ENCODE measurements at places on chromosomes 13 and 19. TPM values are rescaled to one million over a fixed set of nuclear protein-coding genes. Genes with fewer than 3 reads are reported as not detected.

Gene METTL21C
- polyA plus RNA-seq = not detected

Gene C1QTNF9
- polyA plus RNA-seq = 0.38 TPM

Gene USHBP1
- polyA plus RNA-seq = 5.4 TPM

Gene ZNF560
- polyA plus RNA-seq = 1.3 TPM

Gene MYO9B
- polyA plus RNA-seq = 64.1 TPM

Gene ZNF253
- polyA plus RNA-seq = 37.6 TPM

Gene LILRB5
- 1.6 TPM for polyA plus RNA-seq

Gene SHISA7
- 0.20 TPM for polyA plus RNA-seq

Gene JSRP1
- 0.60 TPM for polyA plus RNA-seq

Gene SERTM1
- 0.62 TPM for polyA plus RNA-seq

Gene APBA3
- polyA plus RNA-seq = 16.9 TPM

Gene GPR4
- 5.2 TPM for polyA plus RNA-seq

Gene TEX101
- not detected for polyA plus RNA-seq

Gene WDR88
- polyA plus RNA-seq = 2.0 TPM

Gene ZNF793
- polyA plus RNA-seq = 38.0 TPM

Gene CACNA1A
- 2.9 TPM for polyA plus RNA-seq

Gene SYDE1
- 14.4 TPM for polyA plus RNA-seq

Gene SLC6A16
- 5.3 TPM for polyA plus RNA-seq

DNA sequence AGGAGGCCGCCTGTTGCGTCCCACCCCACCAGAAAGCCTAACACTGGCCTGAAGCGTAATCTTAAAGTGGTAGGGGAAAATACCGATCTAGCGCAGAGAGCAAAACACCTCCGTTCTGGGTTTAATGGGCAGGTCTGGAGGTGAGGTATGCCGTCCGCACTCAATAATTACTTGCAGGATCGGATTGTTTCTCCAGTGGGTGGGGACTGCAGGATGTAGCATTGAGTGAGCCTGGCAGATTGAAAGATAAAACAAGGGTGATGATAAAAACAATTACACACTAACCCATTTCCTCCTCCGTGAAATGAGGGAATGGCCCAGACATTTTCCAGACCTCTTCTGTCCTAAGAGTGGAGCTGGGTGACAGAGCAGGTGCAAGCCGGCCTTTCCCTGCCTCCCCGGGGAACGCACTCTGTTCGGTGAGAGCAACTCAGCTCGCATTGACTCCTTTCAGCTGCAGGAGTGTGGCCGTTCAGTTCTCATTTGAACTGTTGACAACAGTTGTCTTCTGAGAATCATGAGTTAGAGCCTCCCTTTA, 110.2 kb upstream of the DOCK9 start:
- no peak for DNase-seq

DNA sequence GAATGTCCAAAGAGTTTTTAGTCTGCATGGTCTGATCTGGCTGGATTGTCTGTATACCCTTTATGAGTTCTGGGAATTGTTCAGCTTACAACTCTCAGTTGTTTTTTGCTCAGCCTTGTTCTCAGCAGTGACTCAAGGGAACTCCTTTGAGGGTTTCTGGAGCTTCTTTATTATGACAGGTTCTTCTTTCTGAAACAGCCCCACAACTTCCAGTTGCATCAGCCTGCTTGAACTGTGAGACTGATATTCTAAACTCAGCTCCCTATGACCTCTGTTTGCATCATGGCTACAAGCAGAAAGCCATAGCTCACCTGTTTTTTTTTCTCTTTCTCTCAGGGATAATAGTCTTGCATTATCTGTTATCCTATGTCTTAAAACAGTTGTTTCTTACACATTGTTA, 85.0 kb downstream of the TDRD3 start:
- DNase-seq = no peak

DNA sequence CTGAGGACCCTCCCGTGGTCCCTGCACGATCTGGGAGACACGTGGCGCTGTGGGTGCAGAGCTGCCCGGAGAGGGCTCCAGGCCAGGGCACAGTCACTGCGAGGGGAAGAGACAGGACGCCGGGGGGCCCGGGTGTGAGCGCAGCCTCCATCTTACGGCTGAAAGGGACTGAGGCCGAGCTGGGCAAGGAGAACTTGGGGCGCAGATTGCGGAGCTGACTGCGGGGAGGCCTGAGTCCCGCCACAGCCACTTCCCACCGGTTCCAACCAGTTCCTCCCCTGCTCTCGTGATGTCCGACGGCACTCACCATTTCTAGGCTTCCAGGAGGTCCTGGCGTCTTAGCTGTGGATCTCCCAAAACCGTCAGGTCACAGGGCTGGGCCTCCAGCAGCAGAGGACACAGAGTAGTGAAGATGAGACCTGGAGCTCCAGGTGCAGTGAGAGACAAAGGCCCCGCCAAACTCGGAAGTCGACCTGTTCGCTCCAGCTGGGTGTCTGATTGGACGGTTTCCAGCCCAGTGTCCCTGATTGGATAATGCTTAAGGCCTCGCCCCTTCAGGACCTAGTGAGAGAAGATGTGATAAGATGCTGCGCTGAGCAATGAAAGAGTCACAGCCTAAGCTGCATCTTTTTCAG, 4.8 kb upstream of the ZNF253 start:
- DNase-seq = peak; percentile 85

- no peak for DNase-seq
Observed at GRCh38 chr13:41939398-41939797, 21.5 kb downstream of the VWA8 start.

GRCh38 chr13:35964011-35964862, 166.9 kb downstream of the DCLK1 start:
- DNase-seq = no peak

- no peak for DNase-seq
Observed at GRCh38 chr13:99506634-99507033, 5.4 kb downstream of the TM9SF2 start.

DNA sequence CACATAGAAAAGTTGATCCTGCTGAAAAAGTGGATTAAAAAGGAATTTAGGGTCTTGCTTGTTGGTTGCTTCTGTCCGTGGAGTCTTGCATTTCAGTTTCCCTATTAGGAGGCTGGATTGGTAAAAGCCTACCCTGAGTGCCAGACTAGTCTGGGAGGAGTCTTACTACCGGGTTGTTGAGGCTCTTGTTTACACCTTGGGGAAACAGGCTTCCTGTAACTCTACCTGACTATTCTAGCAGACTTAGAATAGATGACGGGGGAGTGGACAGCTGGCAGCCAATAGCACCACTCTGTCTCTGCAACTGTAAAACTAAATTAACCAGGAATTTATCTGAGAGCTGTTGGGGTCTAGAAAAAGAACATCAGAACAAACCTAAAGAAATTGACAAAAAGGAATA, 11.3 kb upstream of the MPHOSPH8 start:
- no peak for DNase-seq

DNA sequence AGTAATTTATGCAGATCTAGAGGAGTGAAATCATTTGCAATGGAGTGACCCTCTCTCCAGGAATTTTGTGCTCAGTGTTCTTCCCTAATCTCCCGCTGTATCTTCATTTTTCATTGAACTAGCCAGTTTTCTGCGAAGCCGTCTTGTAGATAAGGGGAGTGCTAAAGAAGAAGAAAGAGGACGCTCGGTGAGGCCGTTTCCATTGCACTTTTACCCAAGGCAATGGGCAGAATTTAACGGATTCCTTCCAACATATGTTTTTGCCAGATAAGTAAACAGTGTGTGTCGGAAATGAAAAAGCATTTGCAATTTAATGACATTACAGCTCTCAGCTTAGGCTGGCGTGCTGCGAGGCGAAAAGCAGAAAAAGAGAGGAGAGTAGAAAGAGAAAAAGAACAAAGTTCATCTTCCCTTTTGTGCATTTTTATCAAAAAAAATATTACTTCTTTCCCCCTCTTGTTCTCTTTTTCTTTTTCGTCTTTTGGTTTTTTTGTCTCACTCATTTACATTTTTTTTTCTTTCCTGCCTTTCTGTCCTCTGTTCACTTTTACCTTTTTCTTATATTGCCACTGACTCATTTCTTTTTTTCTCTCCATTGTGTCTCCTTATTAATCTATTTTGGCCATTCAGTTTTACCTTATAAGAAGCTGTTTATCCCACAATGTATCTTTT, 49.9 kb downstream of the SOX21 start:
- no peak for DNase-seq

- no peak for DNase-seq
Observed at GRCh38 chr13:49584771-49585182, 581 bp downstream of the RCBTB1 start.

GRCh38 chr13:32881074-32881776, 135.0 kb upstream of the KL start:
- no peak for DNase-seq

GRCh38 chr13:110046811-110047210, 260.1 kb downstream of the COL4A1 start:
- no peak for DNase-seq

DNA sequence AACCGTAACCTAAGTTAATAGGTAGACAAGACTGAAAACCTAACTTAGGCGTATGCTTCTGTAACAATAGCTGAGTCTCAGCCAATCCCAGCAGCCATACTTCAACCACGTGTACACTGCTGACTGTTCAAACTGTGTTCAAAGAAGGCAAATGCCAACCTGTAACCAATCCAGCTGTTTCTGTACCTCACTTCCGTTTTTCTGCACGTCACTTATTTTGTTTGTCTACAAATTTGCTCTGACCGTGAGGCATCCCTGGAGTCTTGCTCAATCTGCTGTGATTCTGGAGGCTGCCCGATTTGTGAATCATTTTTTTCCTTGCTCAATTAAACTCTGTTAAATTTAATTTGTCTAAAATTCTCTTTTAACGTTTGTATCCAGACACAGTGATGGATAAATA, 59.2 kb downstream of the EDNRB start:
- no peak for DNase-seq

GRCh38 chr13:75299246-75299645, 182.7 kb downstream of the TBC1D4 start:
- DNase-seq = no peak

- DNase-seq = no peak
Observed at GRCh38 chr13:109494925-109495369, 291.4 kb downstream of the IRS2 start.

DNA sequence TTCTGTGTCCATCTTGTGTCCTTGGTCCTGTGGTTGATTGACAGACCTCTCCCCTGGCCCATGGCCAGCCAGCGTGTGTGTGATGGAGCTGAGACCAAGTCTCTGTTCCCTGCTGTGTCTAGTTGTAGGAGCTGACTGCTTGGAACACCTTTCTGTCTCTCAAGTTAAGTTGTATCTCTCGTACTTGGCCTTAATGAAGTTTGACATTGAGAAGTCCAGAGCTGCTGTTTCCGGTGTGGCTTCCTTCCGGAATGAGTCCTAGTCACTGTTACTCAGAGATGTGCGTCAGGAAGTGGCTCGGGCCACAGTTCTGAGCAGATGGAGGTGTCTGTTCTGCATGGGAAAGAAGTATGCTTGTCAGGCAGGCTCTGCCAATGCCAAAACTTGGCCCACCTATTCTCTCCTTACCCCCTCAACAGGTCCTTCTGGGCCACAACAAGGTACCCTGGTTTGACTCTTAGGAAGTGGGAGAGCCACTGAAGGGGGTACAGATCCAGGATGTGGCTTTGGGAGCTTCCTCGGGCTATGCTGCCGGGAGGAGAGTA, 54.3 kb downstream of the GATAD2A start:
- DNase-seq = no peak

DNA sequence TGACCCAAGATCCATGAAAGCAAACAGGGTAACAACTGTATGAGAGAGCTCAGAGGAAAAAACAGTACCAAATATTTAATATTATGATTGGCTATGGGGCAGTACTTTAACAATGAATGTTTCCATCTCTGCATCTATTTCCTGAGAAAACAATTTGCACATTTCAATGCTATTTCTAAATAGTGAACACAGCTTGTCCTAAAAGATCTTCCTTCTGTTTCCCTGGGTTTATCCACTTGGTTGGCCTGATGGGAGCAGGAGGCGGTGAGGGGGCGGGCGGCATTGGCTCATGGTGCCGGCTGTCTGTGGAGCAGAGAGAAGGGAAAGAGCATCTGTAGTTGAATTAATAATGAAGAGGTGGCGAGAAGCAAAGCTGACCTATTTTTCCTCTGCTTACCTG, 291.4 kb downstream of the DCLK1 start:
- DNase-seq = no peak

GRCh38 chr19:6421075-6422014, 3.3 kb downstream of the KHSRP start:
- DNase-seq = no peak

GRCh38 chr13:95226050-95226449, 75.2 kb downstream of the ABCC4 start:
- DNase-seq = no peak

GRCh38 chr19:2479556-2480194, 3.7 kb downstream of the GADD45B start:
- no peak for DNase-seq
